ENCODE measurements at places on chromosomes 3 and 15. TPM values are rescaled to one million over a fixed set of nuclear protein-coding genes. Genes with fewer than 3 reads are reported as not detected.

DNA sequence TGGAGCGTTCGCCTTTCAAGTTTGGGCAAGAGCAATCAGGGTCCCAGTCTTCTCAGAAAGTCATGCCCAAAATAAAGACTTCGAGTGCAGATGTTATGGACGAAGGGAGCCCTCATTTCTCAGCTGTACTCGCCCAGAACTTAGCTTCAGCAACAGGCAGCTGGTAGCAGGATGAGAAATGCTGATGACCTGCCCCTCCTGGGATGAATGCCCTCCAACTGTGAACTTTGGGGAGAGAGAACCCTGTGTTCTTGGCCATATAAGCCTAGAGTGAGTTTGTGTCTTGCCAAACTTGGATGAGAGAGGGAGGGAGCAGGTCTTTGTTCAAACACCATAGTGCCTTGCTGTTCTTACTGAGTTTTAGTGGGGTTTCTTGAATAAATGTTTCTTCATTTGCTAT is 400.3 kb downstream of the LRTM1 start:
- no peak for DNase-seq

- DNase-seq: no peak
Measured at GRCh38 chr3:105539897-105540296, 173.2 kb downstream of the ALCAM start.

DNA sequence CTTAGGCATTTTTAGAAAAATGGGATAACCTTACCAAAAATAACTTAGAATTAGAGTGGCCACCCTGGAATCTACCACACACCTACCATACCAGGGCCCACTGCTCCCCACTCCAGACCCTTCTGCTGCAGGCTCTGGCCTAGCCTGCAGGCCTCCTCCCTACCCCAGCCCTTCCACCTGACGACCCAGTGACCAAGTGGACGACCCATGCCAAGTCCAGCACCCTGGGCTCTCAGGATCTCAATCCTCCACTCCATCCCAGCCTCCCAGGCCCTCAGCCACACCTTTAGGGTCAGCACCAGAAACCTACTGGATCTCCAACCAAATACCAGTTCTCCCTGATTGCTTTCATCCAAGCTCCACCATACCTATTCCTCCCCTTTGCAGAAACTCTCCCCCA is 145.8 kb downstream of the TPRA1 start:
- DNase-seq: no peak

DNA sequence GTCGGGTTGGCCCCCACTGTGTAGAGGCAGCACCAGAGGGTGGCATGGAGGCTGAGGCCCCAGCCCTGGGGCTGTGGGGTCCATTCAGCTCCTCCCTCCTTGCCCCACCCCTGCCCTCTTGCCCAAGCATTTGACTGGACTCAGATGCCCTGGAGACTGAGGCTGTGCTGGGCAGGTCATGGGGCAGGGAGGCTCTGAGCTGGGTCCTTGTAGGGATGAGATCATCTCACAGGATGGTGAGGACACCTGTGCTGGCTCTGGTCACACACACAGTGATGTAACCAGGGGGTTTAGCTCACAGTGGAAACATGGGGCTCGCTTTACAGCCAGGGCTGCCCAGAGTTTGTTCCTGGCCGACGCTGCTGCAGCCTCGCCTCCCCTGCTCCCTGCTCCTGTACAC is 17.8 kb downstream of the ALPK3 start:
- DNase-seq: no peak

DNA sequence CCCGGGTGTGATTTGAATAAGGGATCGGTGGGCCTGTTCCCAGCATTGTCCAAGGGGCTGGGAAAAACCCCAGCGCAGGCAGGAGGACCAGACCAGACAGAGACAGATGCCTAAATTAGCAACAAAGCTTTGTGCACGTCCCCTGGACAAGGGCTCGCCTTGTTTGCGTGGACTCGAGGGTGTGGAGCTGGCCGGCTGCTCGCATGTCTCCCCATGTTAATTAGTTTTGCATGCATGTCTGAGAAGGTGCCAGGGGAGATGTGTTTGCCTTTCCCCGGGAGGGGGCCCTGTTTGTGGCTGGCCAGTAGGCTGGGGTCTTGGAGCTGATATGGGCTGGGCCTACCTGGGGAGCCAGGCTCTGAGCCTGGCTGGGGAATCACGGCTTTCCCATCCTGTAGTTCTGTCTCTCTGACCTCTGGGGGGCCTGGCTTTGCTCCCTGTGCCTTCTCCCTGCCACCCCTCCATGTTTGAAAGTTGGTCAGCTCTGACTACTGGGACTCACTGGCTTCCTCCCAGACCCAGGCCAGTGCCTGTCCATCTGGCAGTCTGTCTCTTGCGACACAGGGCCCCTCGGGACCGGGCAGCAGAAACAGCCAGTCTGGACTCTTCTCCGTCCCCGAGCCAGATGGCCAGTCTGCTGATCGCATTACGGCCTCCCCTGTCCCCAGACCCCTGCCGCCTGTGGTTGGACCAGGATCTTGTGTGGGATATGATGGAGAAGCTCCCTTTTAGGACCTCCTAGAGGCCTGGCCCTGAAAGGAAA is 55.4 kb upstream of the POLG start:
- DNase-seq: no peak

- peak; percentile 85 for DNase-seq
Measured at GRCh38 chr3:69791106-69791505, 51.8 kb downstream of the MITF start.

- peak; percentile 20 for DNase-seq
Measured at GRCh38 chr15:86163816-86164215, 84.1 kb downstream of the AGBL1 start.

- DNase-seq: peak; percentile 36
Measured at GRCh38 chr3:11651900-11652299, 8.2 kb upstream of the VGLL4 start.

- DNase-seq: no peak
Measured at GRCh38 chr3:155643581-155644165, 101.2 kb downstream of the PLCH1 start.

- DNase-seq: peak; percentile 39
Measured at GRCh38 chr3:42999212-42999611, 20.1 kb downstream of the GASK1A start.

DNA sequence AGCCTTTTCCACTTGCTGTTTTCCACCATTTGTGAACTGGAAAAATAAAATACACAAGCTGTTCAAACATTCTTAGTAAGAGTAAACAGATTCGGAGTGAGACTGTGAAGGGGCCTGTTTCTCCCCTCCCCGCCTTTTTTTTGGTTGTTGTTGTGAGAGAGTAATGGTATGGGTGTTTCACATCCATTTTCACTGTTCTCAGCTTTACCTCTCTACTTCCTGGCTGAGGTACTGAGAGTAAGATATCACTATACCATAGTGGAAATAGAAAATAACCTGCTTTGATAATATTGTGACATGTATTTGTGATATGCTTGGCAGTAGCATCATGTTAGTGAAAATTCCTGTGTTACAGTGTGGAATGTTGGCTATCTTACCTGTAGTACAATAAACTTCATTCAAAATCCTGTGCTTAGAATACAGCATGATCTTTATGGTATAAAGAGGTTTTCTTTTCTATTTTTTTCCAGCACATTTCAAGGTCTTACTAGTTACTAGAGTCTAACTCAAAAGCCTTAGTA is 12.0 kb downstream of the CNTN4 start:
- no peak for DNase-seq

DNA sequence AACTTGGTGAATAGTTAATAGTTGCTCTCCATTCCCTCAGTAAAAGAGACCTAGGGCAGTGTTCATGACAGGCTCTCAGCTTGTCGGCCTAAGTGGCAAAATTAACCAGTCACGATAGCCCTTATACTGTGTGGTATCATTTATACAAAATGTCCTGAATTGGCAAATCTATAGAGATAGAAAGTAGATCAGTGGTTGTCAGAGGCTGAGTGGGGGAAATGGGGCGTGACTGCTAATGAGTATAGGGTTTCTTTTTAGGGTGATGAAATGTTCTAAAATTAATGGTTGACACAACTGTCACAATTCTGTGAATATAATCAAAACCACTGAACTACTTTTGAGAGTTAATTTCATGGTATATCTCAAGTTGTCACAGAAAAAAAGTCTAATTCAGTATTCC is 20.9 kb downstream of the ARIH1 start:
- DNase-seq: no peak

- DNase-seq: no peak
Measured at GRCh38 chr3:191221638-191222037, 22.6 kb downstream of the OSTN start.

DNA sequence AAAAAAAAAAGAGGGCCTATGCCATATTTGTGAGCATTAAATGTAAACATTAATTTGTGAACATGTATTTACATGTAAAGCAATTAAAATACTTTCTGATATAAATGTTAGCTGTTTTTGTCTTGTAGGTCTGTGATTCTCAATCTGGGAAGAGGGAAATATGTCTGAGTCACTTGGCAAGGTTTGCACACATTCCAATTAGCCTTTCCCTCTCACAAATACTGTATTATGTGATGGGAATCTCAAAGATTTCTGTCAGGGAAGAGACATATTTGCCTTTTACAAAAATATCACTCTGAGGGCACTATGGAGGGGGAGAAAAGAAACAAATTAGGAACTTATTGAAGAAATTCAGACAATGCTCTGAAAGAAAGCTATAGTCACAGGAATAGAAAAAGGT is 483.6 kb downstream of the GBE1 start:
- no peak for DNase-seq

GRCh38 chr3:362681-363338 is 166.2 kb downstream of the CHL1 start:
- no peak for DNase-seq

DNA sequence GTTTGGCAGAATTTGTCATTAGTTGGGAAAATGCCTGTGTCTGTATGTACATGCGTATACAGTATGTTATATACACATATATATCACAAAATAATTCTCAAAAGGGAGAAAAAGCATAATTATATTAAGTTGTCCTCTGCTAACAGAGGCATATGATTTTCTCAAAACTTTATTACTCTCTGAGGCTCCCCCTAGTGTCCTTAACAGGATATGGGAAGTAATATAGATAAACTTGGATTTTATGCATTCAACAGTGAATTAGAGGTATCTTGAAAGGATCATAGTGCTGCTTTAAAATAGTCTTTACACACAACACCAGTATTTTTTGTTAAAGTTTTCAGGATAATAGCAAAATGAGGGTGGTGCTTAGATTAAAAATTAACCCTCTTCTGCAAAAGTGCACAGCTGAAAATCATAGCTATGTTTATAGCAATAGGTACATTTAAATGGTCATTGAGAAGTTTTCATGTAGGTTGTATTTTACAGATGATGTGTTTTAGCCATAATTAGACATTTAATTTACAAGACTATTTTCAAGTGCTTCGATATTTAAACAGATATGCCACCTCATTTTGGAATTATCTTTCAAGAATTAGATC is 454.0 kb upstream of the ROBO2 start:
- peak; percentile 27 for DNase-seq

Gene RAD51
- total RNA-seq: 6.1 TPM

Gene GOLGA6L9
- total RNA-seq: 4.1 TPM

Gene EFL1
- 44.7 TPM for total RNA-seq

Gene GJD2
- total RNA-seq: not detected

Gene XXYLT1
- 10.0 TPM for total RNA-seq

Gene CRTAP
- 182 TPM for total RNA-seq

Gene PRTG
- total RNA-seq: 3.5 TPM

Gene ACTRT3
- total RNA-seq: 0.93 TPM
